ENCODE measurements at places on chromosomes 3 and 15.

GRCh38 chr15:73598530-73599160, 34.5 kb downstream of the NPTN start:
- DNase-seq: no peak

GRCh38 chr3:107861422-107861821, 229.4 kb downstream of the CD47 start:
- no peak for DNase-seq

GRCh38 chr15:32671339-32672325, 30.1 kb downstream of the SCG5 start:
- peak; percentile 26 for DNase-seq

GRCh38 chr15:78398076-78398825, 39.8 kb upstream of the IREB2 start:
- no peak for DNase-seq

- DNase-seq: no peak
Observed at GRCh38 chr3:39068556-39068955, 16.7 kb downstream of the WDR48 start.

- DNase-seq: no peak
Observed at GRCh38 chr15:68298882-68299381, 21.4 kb downstream of the FEM1B start.

- no peak for DNase-seq
Observed at GRCh38 chr3:30908456-30909037, 14.1 kb upstream of the GADL1 start.

GRCh38 chr3:197680955-197681521, 55.7 kb downstream of the RUBCN start:
- no peak for DNase-seq

DNA sequence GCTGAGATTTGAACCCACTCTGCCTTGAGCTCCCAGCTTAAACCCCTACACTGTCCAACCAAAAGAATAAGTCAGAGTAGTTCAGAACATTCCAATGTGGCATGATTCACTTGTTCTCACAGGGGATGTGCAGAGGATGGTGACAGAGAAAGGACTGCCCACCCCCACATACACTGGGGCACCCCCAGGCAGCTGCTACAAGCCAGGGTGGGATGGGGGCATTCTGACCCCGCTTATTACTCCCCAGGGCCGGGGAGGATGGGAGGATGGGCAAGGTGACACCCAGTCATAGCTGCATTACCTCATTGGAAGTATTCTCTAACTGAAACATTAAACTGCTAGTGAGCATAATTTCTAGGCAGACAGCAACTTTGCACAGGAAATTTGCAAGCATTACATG, 126.0 kb upstream of the PRR20G start:
- no peak for DNase-seq

- DNase-seq: no peak
Observed at GRCh38 chr15:96343113-96344059, 12.9 kb downstream of the NR2F2 start.

GRCh38 chr3:129360171-129360611, 68.2 kb downstream of the EFCAB12 start:
- no peak for DNase-seq

GRCh38 chr3:133868186-133868585, 27.5 kb downstream of the RAB6B start:
- DNase-seq: no peak

DNA sequence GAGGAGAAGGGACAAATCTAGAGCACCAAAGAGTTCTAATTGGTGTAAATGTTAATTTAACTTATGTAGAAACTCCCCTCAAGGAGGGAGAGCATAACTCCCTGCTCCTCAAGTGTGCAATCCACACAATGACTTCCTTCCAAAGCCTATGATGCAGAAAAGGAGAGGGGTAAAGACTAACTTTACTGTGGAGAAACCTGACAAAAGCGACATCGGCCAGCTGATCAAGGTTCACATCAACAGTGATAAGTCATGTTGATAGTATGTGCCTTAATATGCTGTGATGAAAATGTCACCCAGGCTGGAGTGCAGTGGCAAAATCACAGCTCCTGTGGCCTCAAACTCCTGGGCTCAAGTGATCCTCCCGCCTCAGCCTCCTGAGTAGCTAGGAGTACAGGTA, 76.5 kb downstream of the TFDP2 start:
- DNase-seq: no peak

DNA sequence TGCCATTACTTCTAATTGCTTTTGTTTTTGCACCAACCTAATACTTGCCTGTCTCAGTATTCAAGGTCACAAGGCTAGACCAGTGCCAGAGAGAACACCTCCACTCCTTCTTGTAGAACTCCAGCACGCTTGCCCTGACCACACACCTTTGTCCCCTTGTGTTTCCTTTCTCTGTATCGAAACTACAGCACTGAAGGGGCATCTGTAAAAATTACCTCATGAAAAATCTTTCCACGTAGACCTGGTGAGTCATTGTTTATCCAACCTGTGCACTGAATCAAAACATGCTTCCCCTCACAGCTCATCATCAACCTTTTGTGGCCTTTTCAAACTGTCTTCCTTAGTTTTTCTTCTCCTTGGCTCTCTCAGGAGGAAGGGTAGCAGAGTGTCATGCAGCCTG, 259.5 kb downstream of the THRB start:
- no peak for DNase-seq

DNA sequence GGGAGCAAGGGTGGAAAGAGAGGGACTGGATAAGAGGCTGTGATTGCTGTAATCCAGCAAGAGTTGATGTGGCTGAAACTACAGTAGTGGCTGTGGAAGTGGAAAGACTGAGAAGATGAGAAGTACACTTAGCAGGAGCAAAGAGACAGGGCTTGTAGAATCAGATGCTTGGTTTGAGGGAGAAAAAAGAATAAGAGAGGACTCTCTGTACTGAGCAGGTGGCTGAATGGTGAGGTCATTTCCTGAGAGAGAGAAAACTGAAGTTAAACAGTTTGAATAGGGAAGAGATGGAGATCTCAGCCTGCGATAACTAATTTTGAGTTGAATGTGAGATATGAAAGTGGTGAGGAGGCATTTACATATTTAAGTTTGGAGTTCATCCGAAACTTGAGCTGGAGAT, 95.8 kb upstream of the SLC25A36 start:
- DNase-seq: no peak

GRCh38 chr3:31832551-31832950, 148.5 kb downstream of the OSBPL10 start:
- DNase-seq: no peak

GRCh38 chr3:183579967-183580900, 24.7 kb upstream of the KLHL6 start:
- DNase-seq: no peak

- DNase-seq: no peak
Observed at GRCh38 chr15:84611631-84612030, 10.8 kb downstream of the ZSCAN2 start.

GRCh38 chr15:96222981-96223380, 107.5 kb upstream of the NR2F2 start:
- no peak for DNase-seq

GRCh38 chr3:190073264-190074008, 47.3 kb downstream of the P3H2 start:
- DNase-seq: no peak

GRCh38 chr15:58562135-58562534, 130.3 kb downstream of the LIPC start:
- DNase-seq: no peak

- DNase-seq: no peak
Observed at GRCh38 chr3:195905970-195906864, 2.1 kb downstream of the TNK2 start.

- no peak for DNase-seq
Observed at GRCh38 chr3:130341388-130341787, 4.1 kb upstream of the COL6A5 start.

DNA sequence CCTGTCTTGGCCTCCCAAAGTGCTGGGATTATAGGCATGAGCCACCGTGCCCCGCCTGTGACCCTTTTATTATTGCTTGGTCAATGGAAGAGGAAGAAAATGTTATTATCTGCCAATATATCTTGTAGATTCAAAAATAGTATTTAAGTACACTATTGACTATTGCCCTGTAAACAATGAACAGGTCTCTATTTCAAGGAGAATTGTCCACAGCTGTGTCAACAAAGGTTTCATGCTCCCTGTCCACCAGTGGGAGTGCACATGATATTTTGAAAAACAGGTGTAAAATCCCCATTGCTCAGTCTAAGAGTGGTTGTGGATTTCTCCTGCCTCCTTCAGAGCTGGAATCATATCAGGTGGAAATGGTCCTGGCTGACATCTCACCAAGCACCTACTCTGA, 36.5 kb upstream of the IGF1R start:
- DNase-seq: no peak

- DNase-seq: no peak
Observed at GRCh38 chr3:174333640-174334039, 525.5 kb upstream of the NAALADL2 start.

GRCh38 chr3:111895071-111895470, 36.0 kb downstream of the PHLDB2 start:
- no peak for DNase-seq

DNA sequence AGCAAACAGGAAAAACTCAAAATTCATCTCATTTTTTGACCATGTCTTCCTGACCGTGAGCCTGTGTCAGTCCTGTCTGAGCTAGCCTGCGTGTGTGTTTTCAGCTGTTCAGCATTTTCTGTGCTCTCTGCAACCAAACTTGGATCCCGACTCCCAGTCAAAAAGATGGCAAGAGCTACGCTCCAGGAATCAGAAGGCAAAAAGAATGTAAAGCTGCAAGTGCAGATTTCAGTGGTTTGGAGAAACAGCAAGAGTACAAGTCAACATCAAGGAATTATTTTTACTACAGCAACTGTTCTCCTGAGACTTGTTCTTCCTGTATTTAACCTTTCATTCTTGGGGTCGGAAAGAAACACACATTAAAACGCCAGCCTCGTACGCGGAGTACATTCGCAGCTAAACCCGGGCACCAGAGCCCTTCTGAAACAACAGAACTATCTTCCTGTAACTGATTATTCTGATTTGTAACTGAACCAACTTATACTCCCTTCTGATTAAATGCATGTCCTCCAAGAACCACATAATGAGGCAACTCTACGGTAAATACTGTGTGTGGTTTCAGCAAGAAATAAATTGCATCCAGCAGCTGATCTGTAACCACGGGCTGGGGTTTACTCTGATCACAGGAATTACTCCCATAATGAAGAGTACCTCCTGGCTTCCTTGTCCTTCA, 107.4 kb downstream of the LRIG1 start:
- DNase-seq: no peak

- no peak for DNase-seq
Observed at GRCh38 chr3:11679964-11680363, 36.2 kb upstream of the VGLL4 start.

DNA sequence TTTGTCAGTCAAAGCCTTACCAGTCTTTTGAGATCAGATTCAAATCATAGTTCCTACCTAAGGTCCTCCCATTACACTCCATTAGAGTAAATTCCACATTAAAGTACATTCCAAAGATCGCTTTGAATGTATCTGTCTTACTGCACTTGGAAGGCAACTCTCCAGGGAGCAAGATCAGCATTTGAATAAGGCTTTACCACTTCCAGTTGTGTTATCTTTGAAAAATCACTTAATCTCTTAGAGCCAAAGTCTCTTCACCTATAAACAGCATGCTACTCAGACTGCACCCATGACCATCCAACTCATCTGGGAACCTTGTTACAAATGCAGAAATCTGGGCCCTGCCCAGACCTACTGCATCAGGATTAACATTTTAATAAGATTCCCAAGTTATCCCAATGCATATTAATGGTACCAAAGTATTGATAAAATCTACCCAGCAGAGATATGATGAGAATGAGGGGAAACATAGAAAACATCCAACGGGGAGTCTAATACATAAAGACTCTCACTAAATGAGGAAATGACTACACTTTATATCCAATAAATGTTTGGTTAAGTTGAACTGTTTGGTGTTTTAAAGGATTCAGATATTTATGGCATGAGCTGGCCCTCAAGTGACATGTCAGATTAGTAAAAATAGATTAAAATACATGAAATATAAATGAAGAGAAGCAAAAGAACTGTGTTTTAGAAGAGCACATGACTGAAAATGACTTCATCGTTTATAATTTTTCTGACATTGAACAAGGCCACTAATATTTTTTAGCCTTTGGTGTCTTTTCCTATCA, 75.9 kb downstream of the TNIK start:
- no peak for DNase-seq

GRCh38 chr15:73711526-73711925, 27.3 kb downstream of the CD276 start:
- DNase-seq: no peak

DNA sequence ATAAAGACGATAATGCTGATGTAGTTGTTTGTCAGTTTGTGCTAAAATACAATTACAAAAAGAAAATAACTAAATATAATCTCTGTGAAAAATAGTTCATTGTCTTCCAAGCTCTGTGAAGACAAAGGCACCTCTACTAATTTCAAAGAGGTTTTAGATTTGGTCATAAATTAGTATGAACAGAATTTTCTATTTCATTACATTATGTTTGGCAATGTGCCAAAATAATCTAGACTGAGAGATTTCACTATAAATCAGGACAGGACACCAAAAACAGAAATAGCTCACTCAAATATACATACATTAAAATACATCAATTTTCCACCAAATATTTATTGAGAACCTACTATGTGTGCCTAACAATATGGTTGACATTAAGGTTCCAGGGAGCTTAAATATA, 264.9 kb upstream of the CCDC54 start:
- DNase-seq: no peak

DNA sequence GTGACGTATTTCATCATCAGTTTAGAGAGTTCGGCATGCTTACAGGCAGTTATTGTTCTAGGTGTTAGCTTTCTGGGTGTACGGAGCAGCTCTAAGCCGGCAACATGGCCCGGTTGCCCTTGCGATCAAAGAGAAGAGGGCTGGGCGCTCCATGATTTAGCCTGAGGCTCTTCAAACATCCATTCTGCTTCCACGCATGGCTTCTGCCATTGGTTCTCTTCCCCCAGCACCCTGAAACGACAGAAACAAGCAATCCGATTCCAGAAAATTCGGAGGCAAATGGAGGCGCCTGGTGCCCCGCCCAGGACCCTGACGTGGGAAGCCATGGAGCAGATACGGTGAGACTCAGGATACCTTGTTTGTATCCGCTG, 574 bp downstream of the NGRN start:
- peak; percentile 36 for DNase-seq

DNA sequence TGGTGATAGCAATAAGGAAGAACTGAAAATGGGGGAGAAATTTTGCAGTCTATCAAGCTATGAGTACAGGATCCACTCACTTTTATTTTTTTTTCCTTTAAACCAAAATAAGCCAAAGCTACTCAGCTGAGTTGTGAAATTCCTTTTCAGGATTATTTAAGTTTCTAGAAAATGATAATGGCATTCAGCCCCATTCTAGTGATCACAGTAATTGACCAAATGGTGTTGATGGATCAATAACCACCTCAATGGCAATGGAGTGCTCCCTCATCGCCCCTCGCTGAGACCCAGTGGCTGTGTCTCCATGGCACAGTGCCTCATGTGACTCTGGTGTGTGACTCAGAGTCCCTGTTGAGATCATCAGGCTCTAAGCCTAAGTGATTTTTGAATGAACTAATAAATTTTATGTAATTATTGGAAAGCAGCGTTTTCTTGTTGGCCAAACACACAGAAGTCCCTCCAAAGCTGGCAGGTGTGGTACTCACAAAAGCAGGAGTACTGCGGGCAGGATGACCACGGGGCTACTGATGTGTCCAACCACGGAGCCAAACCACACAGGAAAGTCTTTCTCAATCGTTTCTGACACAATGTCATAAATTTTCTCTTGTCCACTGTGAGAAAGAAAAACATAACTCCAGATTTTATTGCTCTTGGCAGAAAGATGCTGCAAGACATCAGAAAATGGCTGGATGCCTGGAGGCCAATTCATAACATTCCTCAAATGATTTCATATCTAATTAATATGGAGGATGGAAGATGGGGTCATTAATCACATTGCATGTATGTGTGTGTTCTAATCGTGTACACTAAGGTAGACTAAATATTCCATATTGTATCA, 14.4 kb upstream of the STARD5 start:
- no peak for DNase-seq

GRCh38 chr15:74043425-74044266, 38.7 kb downstream of the GOLGA6A start:
- no peak for DNase-seq

Data from nucleus accumbens (tissue), 56 donors.